Activated T-cell treated with anti-CD3 and anti-CD28 coated beads for 24 hours (primary cell): ENCODE measurements at places on chromosomes 2 and 18.
A peak's percentile ranks its signal among the peaks of the same experiment; 100 is the strongest.

DNA sequence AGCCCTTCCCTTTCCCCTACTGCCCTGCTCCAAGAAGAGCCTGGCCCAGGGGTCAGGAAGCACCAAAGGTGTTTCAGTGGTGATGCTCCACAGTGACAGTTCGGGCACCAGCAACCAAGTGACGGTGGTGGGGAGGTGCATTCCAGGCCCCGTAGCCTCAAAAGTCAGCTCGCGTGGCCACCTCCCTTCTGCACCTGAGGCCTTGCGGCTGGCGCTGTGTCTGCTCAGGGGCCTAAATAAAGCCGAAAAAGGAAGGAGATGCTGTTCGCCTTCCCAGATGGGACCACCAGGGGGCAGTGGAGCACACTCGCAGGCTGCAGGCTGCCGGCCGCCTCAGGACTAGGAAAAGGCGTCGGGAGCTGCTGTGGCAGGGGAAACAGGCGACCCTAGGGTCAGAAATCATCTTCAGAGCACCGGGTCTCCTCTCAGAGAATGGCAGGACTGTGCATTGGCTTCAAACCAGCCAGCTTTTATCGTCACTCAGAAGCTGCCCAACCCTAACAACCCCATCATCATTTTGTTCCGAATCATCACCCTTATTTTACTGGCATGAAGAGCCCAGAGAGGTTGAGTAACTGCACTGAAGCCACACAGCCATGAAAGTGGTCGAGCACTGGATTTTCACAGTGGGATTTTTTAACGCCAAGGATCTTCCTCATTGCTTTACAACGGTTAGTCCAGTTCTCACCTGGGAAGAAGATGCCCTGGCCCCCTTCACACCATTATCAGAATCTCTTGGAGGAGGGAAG is 213.0 kb upstream of the CELF4 start:
- peak; percentile 9 for DNase-seq

- no peak for DNase-seq
These were observed 261.1 kb upstream of the FN1 start for GRCh38 chr2:215697003-215697402.

GRCh38 chr2:37833423-37833822 is 91.7 kb upstream of the RMDN2 start:
- peak; percentile 21 for DNase-seq

DNA sequence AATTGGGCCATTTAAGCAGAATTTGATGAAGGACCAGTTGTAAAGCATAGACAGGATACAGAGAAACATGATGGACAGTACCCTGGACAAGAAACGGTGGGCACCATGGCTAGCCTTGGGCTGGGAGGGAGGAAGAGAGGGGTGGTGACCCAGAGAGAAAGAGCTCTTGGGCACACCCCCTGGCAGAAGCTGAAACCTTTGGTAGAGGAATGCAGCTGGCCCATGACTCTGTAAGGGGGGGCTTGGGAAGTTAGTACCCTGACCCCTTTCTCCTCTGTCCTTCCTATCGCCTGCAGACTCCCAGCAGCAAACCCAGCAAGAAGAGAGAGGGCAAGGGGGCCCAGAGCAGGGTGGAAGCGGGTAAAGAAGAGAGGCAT is 32.6 kb downstream of the MRPL44 start:
- no peak for DNase-seq

DNA sequence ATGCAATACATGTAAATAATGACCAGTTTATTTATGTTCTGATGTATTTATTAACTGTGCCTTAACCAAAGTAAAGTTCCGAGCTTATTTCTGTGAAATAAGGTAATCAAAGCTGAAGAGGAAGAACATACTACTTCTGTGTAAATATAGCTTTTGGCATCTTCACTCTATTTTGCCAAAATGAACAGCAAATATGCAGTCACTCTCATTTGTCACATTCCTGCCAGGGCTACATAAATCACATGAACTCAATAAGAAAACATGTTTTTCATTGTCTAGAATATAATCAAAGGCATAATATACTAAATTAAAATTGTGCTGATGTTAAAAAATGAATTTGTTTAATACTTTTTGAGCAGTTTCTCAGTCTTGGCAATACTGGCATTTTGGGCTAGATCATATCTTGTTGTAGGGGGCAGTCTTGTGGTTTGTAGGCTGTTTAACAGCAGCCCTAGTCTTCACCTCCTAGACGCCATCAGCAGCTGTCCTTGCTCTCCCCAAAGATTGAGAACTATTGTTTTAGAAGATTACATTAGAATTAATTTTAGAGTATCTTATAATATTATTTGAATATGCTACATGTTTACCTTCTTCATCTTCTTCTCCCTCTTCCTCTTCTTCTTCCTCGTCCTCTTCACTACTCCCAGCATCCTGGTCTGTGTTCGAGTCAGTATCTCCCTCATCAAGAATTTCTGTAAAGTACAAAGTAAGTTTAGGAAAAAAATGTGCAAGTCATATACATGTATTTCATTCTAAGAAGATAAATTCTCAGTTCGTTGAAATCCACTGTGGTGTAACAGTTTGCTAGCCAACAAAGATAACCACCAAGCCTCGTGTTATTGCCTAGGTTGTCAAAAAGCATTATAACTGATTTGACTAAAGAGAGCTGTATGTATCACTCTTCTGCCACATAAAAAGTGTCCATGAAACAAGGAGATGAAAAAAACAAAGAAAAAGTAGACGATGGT is 41.5 kb downstream of the CWC22 start:
- DNase-seq: no peak

DNA sequence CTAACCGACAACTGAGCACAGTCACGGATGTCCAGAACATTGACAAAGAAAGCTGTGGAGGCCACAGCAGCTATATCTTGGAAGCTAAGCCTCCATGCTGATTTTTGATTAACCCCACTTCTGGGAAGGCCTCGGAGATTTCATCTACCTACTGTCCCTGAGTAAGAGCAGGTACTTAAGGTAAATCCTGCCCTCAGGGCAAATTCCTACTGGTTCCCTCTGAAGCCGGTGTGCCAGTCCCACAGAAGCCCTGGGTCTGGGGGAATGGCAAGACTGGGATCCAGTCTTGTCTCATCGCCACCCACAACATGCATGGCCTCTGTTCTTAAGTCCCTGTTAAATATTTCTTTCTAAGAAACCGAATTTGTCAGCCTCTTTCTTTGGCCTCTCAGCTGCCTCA is 18.7 kb downstream of the PER2 start:
- DNase-seq: no peak

- DNase-seq: no peak
These were observed 10.5 kb downstream of the ONECUT2 start for GRCh38 chr18:57445488-57446319.

- no peak for DNase-seq
These were observed 83.2 kb upstream of the EPC2 start for GRCh38 chr2:148561389-148561788.

DNA sequence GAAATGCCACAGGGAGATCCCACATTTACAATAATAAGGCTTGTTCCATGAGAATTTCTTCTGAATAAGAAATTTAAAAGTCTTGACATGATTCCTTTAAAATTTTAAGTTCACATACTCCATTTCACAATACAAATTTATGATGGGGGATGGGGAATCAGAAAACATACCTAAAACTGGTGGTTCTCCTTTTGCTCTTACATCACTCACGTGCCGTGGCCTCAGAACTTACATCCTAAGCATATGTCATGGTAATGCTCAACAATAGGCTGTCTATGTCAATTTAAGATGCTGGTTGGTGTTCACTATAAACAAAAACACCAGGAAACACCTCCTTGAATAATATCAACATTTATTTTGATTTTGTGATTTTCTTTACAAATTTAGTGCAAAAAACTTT is 12.8 kb downstream of the UPP2 start:
- no peak for DNase-seq

- no peak for DNase-seq
These were observed 1098.0 kb upstream of the ZEB2 start for GRCh38 chr2:145617906-145618305.

- no peak for DNase-seq
These were observed 137.5 kb downstream of the INO80D start for GRCh38 chr2:205948496-205948837.

- no peak for DNase-seq
These were observed 82.1 kb downstream of the OLA1 start for GRCh38 chr2:174166261-174166660.

- DNase-seq: no peak
These were observed 929.0 kb upstream of the NRXN1 start for GRCh38 chr2:51960841-51961335.

- no peak for DNase-seq
These were observed 50.8 kb upstream of the CWC22 start for GRCh38 chr2:180057706-180058412.
